BJ (cell line): ENCODE measurements at places on chromosomes 5 and 9. TPM values are rescaled to one million over a fixed set of nuclear protein-coding genes. Genes with fewer than 3 reads are reported as not detected.

The SAXO1 gene
- not detected in 2 replicates for polyA plus RNA-seq

The PCDHGA6 gene
- 3.3 and 4.3 TPM in 2 replicates for polyA plus RNA-seq

The GRM6 gene
- polyA plus RNA-seq = not detected in 2 replicates

The KLF9 gene
- 29.2 and 32.7 TPM in 2 replicates for polyA plus RNA-seq

The PROB1 gene
- polyA plus RNA-seq = 0.23 and 0.40 TPM in 2 replicates

The UAP1L1 gene
- 2.8 and 5.6 TPM in 2 replicates for polyA plus RNA-seq

The THOC3 gene
- 38.2 and 47.7 TPM in 2 replicates for polyA plus RNA-seq

The PROP1 gene
- not detected in 2 replicates for polyA plus RNA-seq

The GARNL3 gene
- 2.1 and 2.2 TPM in 2 replicates for polyA plus RNA-seq

The ENHO gene
- 0.11 TPM in 1 of 2 replicates, not detected in the other for polyA plus RNA-seq

The ARID3C gene
- not detected in 2 replicates for polyA plus RNA-seq

The HIGD2A gene
- 104 and 118 TPM in 2 replicates for polyA plus RNA-seq

DNA sequence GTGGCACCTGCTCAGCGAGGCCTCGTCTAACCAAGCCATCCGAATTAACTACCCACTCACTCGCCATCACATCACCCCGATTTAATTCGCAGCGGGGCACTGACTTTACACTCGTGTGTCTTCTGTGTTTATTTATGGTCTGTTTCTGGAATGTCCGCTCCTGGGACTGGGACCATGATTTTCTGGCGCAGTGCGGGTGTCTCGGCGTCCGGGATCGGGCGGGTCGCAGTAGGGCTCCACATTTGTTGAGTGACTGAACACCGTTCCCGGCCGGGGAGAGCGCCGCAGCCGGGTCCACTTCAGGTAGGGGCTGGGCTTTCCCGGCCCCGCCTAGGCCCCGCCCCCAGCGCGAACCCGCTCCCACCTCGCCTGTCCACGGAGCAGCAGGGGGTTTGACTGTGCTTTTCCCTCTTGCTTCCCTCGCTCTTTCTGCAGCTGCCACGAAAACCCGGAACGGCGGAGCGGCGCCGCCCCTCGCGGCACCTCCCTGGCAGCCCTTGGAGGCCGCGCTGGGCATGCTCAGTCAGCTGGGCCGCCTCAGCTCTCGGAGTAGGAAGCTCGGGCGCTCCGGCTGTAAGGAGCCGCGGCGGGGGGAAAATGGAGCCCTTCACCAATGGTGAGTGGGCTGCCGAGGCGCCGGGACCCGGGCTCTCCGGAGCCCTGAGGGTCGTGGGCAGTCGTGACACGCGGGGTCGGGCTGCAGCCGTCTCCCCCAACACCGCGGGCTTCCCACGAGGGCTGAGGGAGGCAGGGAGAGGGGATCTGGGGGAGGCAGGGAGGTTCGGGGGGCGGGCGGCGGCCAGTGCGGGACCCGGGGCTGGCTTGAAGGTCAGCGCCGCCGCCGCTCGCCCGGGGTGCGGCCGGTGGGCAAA lies at the start of gene LNPEP:
TSS of gene LNPEP (plus strand) at position 522 of the 872 bp plus-strand sequence. CDS start at position 598, 76 bp downstream.
- DNase-seq = peak; percentile 83

GRCh38 chr5:181217111-181217802 lies 5.8 kb upstream of the TRIM41 start:
- no peak for DNase-seq

DNA sequence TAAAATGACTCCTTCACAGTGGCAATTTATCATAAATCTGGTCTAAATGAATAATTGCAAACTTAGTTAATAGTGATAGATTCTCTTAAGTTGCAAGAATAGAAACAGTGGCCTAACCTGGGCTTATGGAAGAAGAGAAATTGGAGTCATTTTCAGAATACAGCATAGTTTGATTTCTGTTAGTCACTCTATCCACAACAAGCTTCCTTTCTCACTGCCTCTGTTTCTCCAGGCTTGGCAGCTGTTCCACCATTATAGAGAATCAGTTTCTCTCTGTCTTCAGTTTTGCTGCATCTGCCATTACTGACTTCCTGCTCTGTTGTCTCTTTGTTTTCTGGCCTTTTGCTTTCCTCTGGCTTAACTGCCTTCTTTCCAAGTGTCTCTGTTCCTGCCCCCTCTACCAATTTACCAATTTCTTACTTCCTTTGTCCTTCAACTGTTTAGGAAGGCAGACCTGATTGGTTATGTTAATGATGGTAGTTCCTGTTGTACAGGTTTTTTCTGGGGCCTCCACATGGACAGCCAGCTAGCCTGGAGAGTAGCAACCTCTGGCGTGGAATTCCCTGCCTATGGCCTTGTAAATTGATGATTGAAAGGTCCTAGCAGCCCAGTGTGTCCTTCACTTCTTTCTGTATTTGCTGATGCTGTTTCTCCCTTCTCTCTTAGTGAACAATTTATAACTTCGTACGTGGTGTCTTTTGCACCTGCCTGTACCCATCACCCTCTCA lies 75.9 kb upstream of the RASGRF2 start:
- DNase-seq = no peak

DNA sequence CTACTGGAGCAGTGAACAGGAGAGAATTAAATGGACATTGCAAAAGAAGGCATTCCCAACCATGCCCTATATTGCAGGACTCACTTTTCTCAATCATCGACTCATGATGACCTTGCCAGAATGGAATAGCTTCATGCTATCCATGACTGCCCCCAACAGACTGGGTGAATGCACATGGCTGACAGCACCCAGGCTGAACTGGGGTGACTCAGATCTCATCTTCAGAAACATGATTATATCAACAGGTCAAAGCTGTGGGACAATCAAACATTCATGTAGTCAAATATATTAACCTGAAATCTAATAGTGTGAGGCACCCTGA lies 34.7 kb upstream of the MIER3 start:
- DNase-seq = no peak

GRCh38 chr9:22817181-22817580 lies 370.6 kb downstream of the DMRTA1 start:
- DNase-seq = no peak

GRCh38 chr9:70589571-70590314 lies 175.3 kb upstream of the KLF9 start:
- peak; percentile 83 for DNase-seq

DNA sequence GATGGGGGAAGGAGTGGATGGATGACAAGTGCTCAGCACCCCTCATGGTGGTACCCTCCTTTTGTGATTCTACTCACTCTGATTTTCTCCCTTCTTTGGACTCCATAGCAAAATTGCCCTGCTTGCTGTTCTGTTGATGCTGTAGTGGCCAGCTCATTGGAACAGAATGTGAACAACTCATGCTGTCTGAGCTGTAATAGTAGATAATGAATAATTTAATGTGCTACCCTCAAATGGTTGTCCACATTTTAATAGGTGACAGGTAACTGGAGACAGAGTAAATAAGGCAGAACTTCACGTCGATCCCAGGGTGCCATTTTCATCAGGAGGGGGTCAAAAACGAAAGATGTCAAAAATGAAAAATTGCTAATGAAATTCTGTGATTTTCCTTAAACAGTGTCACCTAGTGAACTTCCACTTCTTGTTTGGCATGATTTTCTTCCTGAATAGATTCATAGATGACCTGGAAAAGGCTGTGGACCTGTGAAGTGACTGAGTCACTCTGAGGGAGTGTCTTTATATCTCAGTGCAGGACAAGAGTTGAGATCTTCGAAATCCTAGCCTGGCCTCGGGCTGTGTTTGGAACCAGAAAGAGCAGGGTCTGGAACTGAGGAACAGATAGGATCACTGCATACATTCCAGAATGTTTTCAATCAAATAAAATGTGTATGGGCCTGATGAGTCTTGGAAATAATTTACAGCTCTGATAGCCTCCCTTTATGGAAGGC lies 270.2 kb downstream of the PSAT1 start:
- no peak for DNase-seq

DNA sequence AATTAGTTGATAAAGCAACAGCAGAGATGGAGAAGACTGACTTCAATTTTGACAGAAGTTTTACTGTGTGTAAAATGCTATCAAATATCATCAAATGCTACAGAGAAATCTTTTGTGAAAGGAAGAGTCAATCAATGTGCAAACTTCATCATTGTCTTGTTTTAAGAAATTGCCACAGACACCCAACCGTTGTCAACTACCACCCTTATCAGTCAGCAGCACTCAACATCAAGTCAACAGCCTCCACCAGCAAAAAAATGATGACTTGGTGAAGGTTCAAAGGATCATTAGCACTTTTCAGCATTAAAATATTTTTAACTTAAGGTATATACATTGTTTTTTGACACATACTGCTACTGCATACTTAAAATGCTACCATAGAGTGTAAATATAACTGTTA lies 888.8 kb downstream of the CDH18 start:
- DNase-seq = no peak

DNA sequence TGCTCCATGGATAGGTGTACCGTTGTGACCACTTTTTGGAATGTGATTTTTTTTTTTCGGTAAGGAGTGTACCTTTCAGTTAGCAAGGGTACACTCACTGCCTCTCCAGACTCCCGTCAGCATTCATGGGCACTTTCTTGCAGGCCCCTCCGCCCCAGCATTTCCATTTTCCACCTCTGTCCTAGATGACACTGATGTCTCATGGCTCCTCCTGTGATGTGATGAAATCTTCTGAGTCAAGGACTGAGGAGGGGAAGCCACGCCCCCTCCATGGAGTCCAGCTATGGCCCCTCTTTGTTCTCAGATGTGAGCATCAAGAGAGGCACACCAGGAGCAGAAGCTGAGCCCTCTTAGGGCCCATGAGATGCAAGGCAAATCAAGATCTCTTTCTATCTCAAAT lies 61.8 kb downstream of the CTSL start:
- DNase-seq = no peak

GRCh38 chr5:127860291-127860690 lies 157.1 kb downstream of the CCDC192 start:
- DNase-seq = no peak

GRCh38 chr5:159750226-159750625 lies 166.1 kb upstream of the ADRA1B start:
- DNase-seq = no peak

GRCh38 chr9:129280236-129280622 lies 102.2 kb upstream of the IER5L start:
- no peak for DNase-seq

GRCh38 chr5:147859962-147860640 lies 18.4 kb upstream of the SCGB3A2 start:
- no peak for DNase-seq

DNA sequence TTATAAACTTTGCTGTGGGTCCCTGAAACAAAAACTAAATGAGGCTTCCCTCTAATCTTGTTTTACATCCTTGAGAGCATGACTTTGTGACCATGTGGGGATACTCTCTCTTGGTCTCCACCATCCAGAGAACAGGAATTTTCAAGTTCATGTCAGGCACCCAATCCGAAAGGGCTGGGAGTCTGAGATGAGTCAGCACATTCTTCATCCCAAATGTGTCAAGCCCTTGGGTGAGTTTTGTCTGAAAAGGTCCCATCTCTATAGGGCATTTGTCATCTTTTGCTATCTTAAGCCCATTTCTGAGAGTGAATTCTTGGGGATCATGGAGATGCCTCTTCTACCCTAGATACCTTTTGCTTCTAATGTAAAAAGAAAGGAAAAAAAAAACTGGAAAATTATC lies 26.9 kb upstream of the RAPGEF6 start:
- DNase-seq = no peak

GRCh38 chr9:91138760-91139159 lies 223.0 kb downstream of the AUH start:
- peak; percentile 83 for DNase-seq

DNA sequence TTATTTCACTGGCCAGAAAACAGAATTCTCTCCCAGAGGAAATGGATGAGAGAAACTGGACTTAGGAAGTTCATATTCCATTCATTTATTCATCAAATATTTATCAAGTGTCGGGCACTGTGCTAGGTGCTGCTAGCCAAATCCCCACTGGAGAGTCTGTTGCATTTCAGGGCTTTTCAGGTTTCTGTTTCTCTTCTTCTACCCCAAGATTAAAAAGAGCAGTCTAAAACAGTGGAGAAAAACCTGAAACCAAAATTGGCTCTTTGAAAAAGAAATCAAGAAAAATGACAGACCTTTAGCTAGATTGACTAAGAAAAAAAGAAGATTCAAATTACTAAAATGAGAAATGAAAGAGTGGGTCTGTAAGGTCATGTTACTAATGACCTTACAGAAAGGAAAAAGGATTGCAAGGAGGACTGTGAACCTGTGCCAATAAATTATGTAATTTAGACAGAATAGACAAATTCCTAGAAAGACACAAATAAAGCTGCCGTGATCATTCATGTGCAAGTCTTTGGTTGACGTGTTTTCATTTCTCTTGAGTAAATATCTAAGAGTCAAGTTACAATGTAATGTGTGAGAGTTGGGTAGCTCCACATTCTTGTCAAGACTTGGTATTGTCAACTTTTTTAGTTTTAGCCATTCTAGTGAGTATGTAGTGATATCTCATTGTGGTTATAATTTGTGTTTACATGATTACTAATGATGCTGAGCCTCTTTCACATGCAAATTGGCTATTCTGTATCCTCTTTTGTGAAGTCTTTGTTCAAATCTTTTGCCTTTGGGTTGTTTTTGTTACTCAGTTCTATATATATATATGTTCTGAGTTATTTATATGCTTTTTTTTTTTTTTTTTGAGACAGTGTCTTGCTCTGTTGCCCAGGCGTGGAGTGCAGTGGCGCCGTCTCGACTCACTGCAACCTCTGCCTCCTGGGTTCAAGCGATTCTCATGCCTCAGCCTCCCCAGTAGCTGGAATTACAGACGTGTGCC lies 23.7 kb downstream of the SNX30 start:
- no peak for DNase-seq
